ENCODE measurements at places on chromosomes 5 and 9. TPM values are rescaled to one million over a fixed set of nuclear protein-coding genes. Genes with fewer than 3 reads are reported as not detected.

- peak; percentile 75 for DNase-seq
Measured at GRCh38 chr9:37061768-37062167, 27.7 kb upstream of the PAX5 start.

- DNase-seq, result no peak
Measured at GRCh38 chr9:129823542-129823934, 398 bp downstream of the TOR1A start.

DNA sequence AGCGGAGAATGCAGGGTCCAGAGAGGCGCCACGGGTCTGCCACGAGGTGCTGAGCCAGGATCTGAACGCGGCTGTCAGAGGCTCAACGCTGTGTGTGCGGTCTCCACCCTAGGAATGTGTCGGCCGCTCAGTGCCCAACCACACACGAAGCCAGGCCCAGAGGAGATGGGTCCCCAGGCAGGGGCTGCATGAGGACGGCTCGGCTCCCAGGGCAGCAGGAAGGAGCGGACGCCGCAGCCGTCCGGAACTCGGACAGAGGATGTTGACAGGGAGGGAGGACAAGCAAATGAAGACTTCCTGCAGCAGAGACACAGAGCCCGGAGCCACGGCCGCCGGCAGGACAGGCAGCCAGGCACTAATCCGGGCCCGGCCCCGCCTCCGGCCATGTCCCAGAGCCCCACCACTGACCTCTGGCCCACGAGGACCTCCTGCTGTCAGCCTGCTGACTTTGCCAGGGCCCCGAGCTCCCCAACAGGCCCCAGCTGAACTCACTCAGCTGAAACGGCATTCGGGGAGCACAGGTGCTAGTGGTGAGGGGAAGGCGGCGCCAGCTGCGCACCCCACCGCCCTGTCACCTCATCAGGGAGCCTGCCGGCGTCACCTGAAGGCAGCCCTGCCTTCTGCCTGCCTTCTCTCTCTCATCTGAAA lies 12.7 kb downstream of the VAV2 start:
- DNase-seq, result no peak

Gene ZFP37
- 1.2 TPM for total RNA-seq

Gene FGF1
- total RNA-seq, result 4.0 TPM

Gene ARID3C
- not detected for total RNA-seq

GRCh38 chr5:103821361-103821760 lies 258.8 kb upstream of the NUDT12 start:
- peak; percentile 3 for DNase-seq

DNA sequence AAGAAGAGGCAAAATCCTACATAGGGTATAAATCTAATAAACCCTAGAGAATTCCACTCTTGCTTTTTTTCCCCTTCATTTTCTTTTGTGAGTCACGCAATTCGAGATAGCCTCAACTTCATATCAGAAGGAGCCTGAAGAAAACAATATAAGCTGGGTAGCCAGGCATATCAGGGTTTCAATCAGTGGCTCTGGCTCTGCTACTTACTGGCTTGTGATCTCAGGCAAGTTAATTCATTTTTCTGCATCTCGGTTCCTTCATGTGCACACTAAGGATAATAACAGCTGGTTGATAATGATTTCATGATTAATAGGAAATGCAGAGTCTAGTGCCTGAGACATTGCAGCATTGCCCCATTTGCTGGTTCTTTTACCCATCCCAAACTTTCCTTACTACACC lies 46.5 kb upstream of the ASTN2 start:
- DNase-seq, result no peak

DNA sequence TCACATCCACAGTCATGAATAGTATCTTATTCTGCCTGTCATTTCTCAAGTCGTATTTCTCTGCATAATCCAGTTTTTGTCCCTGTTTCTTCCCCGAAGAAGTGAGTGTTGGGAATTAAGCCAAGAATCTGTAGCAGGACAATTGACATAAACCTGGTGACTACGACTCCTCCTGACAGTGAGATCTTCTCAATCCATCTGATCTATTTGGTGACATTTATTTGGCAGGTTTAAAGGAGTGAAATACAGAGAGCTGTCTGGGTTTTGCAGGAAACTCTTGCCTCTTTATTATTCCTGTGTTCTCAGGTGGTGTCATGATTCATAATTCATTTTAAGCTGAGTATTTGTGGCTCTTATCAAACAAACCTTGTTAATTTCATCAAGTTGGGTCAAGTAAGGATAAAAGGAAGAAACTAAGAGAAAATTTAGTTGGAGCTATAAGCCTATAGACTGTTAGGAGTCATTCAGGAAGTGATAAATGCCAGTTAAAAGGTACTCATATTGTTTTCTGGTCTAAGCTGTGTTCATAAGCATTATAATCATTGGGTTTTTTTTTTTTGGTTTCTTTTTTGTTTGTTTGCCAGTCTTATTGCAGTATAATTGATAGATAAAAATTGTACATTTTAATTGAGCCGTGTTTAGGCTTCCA lies 95.9 kb upstream of the PCSK1 start:
- DNase-seq, result no peak

DNA sequence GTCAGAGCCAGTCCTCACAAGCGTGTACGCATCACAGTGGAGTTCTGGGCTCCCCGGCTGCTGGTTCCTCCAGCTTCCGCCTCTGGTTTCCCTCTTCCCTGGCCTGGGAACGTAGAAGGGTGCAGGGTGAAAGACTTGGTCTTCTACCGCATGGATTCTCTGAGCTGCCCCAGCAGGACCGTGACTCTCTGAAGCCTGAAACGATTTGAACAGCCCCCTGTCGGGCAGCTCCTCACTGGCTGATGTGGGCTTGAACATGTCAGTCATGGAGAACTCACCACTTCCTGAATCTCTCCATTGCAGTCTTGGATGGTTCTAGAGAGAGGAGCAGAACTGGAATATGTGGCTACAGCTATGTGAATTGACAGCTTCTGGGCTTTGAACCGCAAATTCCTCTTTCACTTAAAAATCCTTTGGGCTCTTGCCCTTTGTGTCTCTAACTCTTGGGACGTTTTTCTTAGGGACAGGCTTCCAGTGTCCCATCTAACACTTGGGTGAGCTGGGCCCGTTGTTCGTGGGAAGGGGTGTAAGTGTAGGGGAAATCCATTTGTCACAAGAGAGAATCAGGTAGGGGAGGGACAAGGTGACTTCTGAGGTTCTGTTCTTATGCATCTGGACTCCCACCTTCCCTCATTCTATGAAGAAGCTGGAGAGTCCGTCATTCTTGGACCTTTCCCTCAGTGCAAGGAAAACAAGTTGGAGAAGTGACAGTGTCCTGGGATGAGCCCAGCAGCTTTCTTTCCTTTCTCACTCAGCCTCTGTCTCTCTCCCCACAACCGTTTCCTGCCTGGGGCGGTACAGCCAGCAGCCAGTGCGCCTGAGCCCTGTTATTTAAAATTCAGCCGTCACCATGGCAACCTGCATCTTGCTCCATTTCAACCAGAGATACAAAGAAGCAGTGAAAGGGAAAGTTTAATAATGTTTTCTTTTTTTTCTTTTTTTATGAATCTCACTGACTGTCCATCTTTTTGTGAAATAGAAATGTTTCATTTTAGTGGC lies 84.7 kb downstream of the PTTG1 start:
- DNase-seq, result no peak

- DNase-seq, result peak; percentile 64
Measured at GRCh38 chr9:99071313-99072039, 33.4 kb upstream of the TGFBR1 start.

- no peak for DNase-seq
Measured at GRCh38 chr5:145803112-145804004, 31.8 kb downstream of the PRELID2 start.

Gene CYSRT1
- 1.4 TPM for total RNA-seq

- no peak for DNase-seq
Measured at GRCh38 chr9:31519424-31519823, 865.0 kb upstream of the ACO1 start.

Gene ADAMTSL1
- 1.9 TPM for total RNA-seq

Gene ZNF608
- total RNA-seq, result 0.70 TPM

Gene OTULIN
- total RNA-seq, result 27.9 TPM

DNA sequence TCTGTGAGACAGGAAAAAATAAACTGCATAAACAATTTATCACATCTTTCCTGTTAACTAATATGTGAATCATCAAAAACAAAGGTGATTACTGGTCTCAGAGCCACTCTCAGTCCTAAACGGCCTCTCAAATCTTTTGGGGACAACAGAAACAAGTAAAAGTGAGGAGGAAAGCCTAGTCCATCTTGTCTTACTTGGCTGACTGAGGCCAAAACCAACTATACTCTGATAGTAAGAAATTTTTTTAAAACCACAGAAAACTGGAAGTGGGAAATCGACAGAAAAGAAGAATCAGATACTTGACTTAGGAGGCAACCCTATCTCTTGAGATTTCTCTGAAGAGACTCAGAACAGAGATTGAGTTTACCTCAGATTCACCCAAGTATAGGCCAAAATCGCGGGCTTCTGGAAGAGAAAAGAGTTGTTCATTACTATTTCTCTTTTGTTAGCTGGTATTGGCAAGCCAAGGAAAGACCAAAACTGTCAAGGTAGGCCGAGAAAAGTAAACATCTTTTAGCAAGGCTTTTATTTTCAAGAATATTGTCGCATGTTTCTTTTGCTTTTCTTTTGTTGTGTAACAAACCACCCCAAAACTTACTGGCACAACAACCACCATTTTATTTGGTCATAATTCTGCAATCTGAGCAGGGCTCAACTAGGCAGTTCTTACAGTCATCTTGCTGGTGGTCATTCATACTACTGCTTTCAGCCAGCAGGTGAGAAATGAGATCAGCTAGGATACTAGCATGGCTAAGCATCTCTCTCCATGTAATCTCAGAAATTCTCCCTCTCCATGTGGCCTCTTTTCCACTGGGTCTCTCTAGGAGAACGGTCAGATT lies 46.1 kb downstream of the RFX3 start:
- no peak for DNase-seq

GRCh38 chr5:74543162-74543995 lies 97.1 kb downstream of the ENC1 start:
- DNase-seq, result peak; percentile 99

Gene NMUR2
- total RNA-seq, result not detected

Gene GFI1B
- total RNA-seq, result not detected

DNA sequence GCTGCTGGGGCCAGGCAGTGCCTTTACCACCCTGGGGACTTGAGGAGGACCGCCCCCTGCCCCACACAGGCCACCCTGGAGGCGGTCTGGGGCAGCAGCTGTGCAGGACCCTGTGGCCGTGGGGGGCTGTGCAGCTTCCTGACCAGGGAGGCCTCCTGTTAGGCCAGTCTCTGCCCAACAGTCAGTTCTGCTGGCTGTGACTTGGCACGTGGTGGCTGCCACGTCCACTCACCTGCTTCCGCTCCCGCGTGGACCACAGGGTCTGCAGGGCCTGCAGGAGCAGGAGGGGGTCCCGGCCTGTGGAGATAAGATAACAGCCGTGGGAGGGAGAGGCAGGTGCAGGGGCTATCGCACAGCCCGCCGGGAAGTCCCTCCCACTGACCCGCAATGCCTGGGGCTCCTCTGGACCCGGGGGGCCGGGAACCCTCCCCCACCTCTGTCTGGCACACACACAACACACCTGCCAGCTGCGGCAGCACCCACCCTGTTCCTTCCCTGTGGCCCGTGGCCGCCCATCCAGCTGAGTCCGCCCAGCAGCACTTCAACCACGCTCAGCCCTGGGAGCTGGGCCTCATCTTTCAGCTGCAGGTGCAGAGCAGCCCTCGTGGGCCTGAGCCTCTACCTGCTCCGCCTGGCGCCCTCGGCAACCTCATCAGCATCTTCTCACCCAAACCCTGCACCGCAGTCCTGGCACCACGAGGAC lies 39.7 kb downstream of the EXD3 start:
- DNase-seq, result no peak

DNA sequence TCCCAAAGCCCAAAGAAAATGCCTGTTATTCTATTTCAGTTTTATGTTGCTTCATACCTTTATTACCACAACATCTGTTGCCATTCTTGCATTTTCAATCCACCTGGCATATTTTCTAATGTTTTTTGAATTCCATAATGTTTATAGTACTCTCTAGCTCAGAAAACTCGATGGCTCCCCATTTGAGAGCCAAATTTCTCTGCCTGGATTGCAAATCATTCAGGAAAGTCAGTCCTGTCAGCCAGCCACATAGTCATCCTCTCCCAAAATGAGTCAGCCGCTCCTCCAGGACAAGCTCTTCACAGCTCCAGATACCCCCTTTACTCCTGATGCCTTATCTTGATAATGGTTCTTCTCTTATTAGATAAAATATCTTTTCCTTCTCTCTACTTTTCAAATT lies 78.2 kb upstream of the ADCY2 start:
- peak; percentile 31 for DNase-seq

Gene LCN10
- total RNA-seq, result not detected

DNA sequence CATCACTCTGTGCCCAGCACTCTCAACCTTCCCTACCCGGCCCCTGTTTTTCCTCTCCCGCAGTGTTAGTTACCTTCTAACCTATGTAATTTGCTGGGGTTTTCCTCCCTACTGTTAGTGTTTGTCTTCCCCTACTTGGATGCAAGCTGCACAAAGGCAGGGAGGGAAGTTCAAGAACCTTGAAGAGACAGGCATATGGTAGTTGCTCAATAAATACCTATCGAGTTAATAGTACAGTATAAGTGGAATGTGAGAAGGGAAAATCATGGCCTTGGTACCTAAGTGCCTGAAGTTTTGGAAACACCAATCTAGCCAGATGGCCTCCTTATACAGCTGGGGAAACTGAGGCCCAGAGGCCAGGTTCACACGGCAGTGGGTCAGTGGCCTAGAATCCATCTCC lies 24.2 kb downstream of the PDGFRB start:
- no peak for DNase-seq

Gene LECT2
- total RNA-seq, result not detected

DNA sequence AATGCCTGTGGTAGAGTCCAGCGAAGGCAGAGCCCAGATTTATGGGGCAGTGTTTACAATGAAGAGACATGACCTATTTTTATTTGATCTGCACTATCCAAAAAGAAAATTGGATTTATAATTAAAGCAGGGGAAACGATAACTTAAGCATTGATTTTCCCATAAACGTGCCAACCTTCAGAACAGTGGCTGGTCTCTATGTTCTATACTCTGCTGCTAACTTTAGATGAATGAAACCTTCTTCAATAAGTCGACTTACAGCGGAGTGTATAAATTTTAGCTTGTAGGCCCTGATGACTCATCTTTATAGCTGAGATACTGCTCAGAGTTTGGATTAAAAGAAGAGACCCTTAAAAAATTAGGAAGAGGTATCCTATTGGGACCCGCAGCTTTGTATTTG lies 452.6 kb downstream of the TLR4 start:
- DNase-seq, result no peak

DNA sequence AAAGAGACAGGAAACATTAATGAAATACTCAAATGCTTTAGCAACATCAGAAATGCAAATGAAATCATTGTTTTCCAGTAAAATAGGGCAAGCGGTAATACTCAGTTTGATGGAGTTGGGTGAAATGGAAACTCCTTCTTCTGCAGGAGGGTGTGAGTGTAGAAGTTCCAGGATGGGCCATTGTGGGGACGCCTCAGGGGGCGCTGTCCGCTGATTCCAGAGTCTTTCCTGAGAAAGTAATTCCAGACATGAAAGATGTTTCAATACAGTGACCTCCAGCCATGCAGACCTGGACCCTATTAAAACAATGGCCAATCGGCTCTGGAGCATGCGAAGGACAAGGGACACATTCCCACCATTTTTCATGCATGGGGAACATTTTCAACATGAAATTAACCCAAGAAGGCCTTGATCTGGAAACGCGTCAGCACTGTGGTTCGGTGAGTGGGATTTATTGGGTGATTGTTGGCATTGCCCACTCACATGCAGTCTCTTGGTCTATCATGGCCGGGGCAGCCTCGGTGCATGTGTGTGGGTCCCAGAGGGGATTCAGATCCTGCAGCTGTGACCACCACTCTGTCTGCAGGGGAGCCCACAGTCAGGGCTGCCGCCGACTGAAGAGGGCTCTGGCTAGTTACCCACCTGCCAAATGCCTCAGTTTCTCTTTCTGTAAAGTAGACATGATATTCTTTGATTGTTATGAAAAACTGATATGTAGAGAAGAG lies 132.6 kb upstream of the IRX4 start:
- DNase-seq, result no peak

Gene PHF2
- total RNA-seq, result 13.6 TPM

Gene PCSK1
- total RNA-seq, result 0.43 TPM

Data from HT1080 (cell line).